NCI-H524 treated with DMSO at 0.1 percent for 48 hours (cell line): ENCODE measurements at places on chromosomes 6 and 20.
A peak's percentile ranks its signal among the peaks of the same experiment; 100 is the strongest.

DNA sequence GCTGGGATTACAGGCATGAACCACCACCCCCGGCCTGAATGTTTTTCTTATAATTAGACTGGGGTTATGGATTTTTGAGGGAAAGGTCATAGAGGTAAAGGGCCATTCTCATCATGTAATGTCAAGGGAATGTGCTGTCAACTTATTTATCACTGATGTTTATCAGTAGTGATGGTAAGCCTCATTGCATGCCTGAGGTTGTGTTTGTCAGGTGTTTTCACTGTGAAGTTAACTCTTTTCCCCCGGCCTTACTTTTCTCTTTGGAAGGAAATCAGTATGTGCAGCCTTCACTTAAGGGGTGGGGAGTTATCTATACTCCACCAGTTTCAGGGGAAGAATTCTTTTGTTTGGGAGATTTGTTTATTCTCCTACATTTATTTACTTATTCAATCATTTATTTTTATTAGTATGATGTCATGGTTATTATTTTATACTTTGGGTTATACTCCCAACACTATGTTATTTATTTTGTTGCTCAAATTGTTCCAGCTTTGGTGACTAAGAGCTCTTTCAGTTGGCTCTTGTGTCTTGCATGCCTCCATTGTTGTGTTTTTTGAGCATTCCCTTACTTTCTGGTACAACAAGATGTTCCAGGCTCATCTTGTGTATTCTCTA lies 2.8 kb upstream of the SLC17A5 start:
- no peak for DNase-seq

- DNase-seq = no peak
Measured at GRCh38 chr6:3610206-3610605, 141.3 kb downstream of the PXDC1 start.

GRCh38 chr6:34207695-34208443 lies 28.8 kb upstream of the HMGA1 start:
- no peak for DNase-seq

GRCh38 chr6:146901940-146902816 lies 302.0 kb upstream of the STXBP5 start:
- DNase-seq = no peak

- no peak for DNase-seq
Measured at GRCh38 chr20:417801-418342, 9.8 kb downstream of the RBCK1 start.

GRCh38 chr6:46011188-46012085 lies 4.2 kb downstream of the CLIC5 start:
- no peak for DNase-seq

- DNase-seq = no peak
Measured at GRCh38 chr6:24332317-24332716, 25.5 kb downstream of the DCDC2 start.

DNA sequence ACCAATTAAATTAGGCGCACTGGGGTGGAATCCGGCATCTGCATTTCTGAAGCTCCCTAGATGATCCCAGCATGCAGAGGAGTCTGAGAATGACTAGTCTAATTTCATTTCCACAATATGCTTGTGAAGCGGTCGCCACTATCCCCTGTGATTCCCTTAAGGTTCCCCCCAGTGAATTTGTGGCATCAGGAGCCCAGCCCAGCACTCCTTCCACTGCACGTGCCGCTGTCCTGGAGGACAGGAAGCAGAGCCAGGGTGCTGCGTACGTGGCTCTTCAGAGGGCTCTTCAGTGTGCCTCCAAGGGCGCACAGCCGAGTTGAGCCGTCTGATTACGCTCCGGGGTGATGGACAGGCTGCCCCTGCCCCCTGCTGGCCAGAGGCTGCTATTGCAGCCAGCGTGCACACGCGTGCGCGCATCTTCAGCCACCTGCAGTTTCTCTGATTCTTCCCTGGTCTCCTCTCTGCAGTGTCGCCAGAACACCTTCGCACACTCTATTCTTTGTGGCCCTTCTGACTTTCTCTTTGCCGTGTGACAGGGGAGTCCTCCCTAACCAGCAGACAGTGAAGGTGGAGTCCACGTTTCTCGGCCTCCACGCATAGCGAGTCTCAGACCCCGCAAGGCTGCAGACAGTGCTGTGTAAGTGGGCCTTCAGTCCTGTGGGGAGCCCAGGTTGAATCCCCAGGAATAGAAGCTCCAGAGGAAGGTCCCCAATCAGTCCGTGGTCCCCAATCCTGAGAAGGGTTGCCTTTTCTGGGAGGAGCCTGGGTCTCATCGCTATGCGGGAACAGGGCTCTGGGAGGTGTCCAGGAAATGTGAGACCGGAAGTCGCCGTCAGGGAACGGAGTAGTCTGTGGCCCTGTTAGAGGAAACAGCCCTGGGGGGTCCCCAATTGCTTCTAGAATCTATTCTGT lies 16.5 kb upstream of the NCR2 start:
- DNase-seq = peak; percentile 71

- DNase-seq = no peak
Measured at GRCh38 chr6:75643173-75643572, 41.5 kb downstream of the SENP6 start.

GRCh38 chr6:161233986-161234661 lies 39.7 kb downstream of the AGPAT4 start:
- no peak for DNase-seq

- no peak for DNase-seq
Measured at GRCh38 chr20:24673678-24674570, 204.5 kb downstream of the SYNDIG1 start.

GRCh38 chr6:39566456-39566855 lies 158.8 kb downstream of the KIF6 start:
- DNase-seq = no peak

DNA sequence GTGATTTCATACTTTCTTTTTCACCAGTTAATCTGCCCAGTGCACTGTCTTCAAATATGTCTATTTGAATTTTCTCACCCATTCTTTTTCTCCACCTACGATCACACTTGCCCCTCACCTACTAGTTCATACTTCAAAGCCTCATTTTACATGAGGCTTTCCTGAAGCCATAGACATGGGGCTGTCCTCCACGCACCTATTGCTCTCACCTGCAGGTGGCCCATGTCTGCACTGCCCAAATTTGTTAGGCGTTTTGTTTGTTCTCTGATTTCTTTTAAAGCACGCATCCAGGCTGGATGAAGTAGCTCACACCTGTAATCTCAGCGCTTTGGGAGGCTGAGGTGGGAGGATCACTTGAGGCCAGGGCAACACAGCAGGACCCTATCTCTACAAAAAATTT lies 106.8 kb upstream of the RIPOR2 start:
- DNase-seq = no peak

- DNase-seq = no peak
Measured at GRCh38 chr6:166558156-166559005, 28.1 kb downstream of the RAMACL start.

DNA sequence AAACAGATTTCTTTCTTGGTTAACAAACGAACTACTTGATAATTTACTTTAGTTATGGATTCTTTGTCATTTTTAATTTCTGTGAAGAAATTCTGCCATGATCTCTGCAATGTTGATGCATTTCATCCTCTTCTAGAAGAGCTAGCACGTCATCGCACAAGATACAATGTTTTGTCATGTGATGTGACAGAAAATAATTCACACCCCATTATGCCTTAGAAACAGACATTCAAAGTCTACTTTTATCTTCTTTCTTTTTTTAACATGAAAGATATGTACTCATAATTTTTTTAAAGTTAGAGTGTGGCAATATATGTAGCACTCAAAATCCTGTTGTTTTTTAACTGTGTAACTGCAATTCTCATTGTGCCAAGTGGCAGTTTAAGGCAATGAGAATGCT lies 39.6 kb upstream of the NELFCD start:
- no peak for DNase-seq

DNA sequence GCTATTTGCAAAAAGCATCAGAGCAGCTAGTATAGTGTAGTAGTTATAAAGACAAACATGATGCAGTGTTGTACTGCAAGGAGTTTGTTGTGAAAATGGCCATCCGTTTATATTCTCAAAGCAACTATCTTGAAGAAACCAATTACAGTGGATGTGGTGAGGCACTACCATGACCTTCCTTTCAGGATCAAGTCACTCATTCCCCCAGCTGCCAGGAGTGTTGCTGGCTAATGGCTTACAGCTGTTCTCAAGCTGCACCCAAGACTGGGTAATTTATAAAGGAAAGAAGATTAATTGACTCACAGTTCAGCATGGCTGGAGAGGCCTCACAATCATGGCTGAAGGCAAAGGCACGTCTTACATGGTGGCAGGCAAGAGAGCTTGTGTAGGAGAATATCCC lies 29.0 kb downstream of the ADGRF4 start:
- DNase-seq = no peak

DNA sequence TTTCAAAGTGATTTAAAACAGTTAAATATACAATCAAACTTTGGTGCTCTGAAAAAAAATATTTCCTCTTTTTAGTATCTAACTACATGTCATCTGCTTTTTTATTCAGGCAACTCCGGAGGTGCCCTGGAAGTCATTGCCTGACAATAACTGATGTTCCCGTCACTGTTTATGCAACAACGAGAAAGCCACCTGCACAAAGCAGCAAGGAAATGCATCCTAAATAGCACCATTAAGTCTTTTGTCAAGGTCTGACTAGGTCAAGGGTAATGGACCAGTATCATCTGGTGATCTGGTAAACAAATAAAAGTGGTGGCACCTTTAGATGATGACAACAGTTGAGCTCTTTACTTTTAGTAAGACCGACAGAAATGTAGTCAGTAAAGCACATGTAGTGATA lies 13.2 kb downstream of the FAM229B start:
- no peak for DNase-seq

DNA sequence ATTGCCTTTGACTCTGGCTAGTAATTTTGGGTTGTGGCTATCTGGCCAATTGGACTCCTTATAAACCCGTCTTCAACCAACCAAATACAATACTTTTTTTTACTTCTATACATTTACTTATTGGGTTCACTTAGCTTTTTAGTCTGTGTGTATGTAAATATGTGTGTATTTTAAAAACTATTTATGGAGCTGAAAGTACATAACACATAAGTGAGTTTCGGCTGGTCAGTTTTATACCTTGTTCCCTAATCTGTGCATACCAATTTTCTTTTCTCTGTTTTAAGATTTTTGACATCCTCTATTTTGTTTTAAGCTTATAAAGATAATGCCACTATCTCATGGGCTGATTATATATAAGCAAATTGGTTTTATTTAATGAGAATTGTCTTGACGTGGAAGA lies 129.5 kb downstream of the LRRC1 start:
- no peak for DNase-seq
